ENCODE measurements at places on chromosomes 7 and 10.
A peak's percentile ranks its signal among the peaks of the same experiment; 100 is the strongest.

DNA sequence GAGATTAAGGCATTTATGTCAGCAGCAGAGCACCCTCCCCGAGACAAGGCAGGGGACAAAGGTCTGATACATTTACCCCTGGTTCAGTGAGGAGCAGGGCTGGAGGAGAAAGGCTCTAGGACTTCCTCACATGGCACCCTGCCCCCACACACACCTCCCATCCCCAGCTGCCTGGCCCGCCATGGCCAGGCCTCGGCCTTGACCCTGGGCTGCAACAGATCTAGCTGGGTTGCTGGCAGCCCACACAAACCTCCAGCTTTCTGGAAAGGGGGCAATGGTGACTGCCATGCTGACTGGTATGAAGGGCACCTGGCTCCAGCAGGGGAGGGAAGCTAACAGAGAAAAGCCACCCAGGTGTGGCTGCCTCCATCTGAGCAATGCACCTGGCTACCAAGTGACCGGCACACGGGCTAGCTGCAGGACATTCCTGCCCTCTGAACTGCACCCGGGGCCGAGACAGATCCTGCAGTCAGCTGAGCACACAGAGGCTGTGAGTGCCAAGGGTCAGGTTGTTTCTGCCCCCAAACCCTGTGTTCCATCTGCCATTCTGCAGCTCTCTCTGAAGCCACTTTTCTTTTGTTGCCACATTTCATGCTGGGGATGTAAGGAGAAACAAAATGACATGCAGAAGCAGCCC, 85.8 kb upstream of the LRRC18 start:
- DNase-seq: no peak

DNA sequence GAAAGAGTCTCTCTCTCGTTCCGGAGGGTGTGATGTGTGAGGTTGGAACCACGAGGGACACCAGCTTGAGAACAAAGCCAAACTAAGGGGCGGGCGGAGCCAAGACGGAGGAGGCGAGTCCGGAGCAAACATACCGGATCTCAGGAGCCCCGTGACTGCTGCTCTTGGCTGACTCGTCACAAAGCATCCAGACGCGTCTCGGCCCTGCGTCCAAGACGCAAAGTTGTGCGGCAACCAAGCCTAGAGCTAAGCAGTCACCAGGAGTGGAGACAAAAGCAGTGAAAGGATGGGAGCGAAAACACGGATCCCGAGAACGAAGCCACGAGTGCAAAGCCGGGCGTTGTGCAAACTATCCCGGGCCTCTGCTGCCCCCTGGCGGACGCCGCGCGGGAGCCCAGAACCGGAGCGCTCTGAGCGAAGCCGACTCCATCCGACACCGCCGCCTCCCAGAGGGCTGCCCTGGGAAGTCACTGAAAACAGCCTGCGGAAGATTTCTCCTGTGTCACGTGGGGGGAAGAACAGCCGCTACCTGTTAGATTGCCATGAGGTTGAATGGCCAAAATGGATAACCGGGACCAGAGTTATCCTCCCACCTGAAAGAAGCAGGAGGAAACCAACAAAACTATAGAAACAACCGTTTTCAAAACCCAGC, 46.4 kb upstream of the TMEM72 start:
- DNase-seq: peak; percentile 65

- no peak for DNase-seq
Measured at GRCh38 chr7:81956520-81956919, 186.7 kb upstream of the HGF start.

DNA sequence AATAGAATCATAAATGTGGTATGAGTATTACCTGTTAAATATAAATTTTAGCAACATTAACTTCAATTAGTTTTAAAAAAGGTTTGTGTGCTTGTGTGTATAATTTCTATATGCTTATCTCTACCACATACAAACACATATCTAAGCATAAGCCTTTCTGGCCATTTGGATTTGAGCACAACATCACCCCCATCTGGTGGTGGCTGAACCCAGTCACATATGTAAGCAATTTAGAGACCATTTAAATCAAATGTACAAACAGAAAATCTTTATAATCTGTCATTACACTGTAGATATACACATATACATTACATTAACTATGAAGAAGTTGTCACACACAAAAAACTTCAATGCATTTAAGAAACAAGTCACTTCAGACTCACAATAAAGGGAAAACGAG, 31.7 kb downstream of the GPR22 start:
- no peak for DNase-seq

- peak; percentile 11 for DNase-seq
Measured at GRCh38 chr10:34780818-34781380, 34.2 kb downstream of the PARD3 start.

DNA sequence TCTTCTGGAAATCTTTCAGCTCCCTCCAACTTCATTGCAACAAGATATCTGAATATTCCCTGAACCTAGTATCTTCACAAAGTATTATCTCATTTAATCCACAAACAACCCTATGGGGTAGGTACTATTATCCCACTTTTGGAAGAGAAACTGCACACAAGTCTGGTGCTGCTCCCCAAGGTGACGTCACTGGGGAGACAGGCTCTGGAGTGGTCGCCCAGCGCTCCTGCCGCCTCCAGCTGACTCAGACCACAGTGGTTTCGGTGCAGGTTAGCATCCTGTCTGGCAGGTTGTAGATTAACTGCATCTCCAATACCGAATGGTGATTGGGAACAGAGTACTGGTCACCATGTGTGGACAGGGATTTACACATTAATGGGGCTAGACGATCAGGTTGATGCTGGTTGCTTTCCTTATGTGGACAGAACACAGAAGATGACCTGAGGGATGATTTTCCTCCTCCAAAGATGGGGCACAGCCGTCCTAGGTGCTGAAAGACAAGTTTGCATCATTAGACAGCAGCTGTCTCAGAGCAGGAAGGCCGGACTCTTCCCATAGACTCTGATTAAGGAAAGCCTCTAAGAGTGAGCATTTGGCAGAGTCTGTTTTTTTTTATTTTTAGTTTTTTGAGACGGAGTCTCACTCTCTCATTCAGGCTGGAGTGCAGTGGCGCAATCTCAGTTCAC, 128.6 kb downstream of the TRRAP start:
- DNase-seq: no peak

- no peak for DNase-seq
Measured at GRCh38 chr7:31663072-31663471, 23.9 kb upstream of the PPP1R17 start.

DNA sequence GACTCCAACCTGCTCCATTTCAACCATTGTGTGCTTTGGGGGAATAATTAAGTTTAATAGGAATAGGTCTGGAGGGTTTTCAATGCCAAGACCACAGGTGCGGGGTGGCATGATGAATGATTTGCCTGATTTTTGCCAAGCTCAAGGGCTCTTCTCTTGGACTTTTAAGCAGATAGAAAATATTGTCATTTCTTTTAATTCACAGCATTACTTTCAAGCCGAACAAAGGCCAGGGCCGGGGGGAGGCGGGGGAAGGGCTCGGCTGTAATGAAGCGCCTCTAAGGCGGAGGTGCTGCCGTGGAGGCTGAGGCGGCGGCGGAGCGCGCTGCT, 6.5 kb downstream of the PTF1A start:
- DNase-seq: no peak

DNA sequence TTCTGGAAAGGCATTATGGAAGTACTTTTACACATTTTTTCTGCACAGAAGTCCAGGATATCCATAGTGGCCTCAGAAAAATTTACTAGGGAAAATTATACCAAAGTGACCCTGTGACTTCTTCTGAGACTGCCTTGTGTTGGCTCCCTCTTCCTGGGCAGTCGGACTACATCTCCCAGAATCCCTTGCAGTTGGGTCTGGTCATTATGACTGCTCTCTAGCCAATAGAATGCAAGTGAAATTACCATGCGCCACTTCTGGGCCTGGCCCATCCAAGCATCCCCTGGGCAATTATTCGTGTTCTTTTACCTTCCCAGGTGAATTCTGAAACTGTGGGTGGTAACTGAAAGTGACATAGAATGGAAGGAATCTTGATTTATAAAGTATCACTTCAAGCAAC, 430.9 kb downstream of the ACTR3B start:
- no peak for DNase-seq

DNA sequence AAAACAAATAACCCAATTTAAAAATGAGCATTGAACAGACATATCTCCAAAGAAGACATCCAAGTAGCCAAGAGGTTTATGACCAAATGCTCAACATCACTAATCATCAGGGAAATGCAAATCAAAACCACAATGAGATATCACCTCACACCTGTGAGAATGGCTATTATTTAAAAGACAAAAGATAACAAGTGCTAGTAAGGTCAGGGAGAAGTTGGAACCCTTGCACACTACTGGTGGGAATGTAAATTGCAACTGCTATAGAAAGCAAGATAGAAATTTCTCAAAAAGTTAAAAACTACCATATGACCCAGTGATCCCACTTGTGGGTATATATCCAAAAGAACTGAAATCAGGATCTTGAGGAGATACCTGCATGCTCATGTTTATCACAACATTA, 49.5 kb downstream of the SGMS1 start:
- no peak for DNase-seq

DNA sequence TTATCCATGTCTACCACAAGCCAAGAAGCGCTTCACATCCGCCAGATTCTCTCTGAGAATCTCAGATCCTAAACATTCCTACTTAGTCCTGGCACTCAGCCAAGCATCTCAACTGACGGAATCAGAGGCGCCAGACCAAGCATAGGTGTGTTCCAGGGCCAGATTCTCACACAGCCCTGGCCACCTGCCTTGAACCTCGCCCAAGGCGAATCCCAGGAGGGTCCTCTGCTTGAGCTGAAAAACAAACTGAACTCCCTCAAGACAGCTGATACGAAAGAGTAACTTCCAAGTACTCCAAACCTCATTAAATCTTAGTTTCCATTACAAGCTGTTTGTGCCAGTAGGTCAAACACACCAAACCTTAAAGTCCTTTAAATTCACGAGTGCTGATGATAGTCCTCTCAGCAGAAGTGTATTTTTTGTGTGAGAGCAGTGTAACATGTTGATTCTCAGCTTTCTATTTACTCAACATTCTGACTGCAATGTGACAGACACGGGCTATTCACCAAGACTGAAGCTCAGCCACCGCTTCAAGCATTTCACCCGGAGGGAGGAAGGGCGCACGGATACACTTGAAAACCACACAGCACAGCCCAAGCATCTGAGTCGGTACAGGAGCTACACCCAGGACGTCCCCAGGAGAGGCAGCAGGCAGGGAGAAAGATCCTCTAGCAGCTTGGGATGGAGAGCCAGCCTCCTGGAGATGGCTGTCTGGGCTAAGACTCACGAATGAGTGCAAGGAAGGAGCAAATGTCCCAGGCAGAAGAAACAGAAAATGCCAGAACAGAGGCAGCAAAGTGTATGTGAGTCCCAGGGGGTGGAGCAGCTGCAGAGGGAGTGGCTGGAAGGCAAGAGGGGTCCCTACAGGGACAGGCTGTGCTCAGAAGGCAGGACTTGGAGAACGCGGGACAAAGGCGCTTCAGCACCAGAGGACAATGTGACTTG, 6.0 kb downstream of the PARD3 start:
- DNase-seq: no peak

GRCh38 chr7:36692456-36692855, 31.8 kb downstream of the AOAH start:
- no peak for DNase-seq

DNA sequence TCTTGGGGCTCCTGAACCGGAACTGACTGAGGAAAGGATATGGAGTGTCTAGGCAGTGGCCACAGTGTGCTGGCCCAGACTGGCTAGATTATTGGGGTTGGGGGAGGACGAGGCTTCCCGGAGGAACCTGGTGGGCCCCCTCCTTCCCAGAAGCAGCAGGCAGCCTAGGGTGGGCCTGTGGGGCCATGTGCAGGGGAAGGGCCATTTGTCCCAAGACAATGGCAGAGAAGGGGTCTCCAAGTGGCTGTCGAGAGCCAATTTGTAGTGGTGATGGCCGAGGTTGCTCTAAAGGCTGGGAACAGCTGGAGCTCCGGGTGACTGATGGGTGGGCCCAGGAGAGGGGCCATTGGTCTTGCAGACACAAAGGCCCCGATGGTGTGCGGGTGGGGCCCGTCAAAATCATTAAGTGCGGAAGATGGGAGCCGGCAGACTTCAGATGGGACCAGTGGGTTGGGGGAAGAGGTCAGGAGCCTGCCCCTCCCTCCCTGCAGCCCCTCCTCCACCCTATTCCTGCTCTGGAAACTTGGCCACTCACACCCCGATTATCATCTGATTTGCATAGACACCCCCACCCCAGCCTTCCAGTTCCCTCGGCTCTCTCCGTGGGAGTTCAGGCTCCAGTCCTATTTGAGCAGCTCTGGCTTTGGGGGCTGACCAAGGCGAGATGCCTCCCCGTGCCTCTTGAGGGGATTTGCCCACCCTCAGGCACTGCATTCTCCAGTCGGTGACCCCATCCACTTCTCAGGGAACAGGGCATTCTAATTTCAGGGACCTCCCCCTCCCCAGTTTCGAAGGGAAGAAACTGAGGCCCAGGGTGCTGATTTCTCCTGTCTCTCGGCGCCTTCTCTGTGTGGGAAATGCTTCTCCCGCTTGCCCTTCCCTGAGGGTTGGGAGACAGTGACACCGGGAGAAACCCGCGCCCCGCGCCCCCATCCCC, 36.0 kb upstream of the PAX2 start:
- DNase-seq: no peak

- no peak for DNase-seq
Measured at GRCh38 chr10:100979791-100980272, 7.5 kb downstream of the MRPL43 start.
